GM12892 (cell line): ENCODE measurements at places on chromosomes 5 and 9.

GRCh38 chr9:127950513-127951289 lies 13.0 kb upstream of the DPM2 start:
- DNase-seq: no peak

DNA sequence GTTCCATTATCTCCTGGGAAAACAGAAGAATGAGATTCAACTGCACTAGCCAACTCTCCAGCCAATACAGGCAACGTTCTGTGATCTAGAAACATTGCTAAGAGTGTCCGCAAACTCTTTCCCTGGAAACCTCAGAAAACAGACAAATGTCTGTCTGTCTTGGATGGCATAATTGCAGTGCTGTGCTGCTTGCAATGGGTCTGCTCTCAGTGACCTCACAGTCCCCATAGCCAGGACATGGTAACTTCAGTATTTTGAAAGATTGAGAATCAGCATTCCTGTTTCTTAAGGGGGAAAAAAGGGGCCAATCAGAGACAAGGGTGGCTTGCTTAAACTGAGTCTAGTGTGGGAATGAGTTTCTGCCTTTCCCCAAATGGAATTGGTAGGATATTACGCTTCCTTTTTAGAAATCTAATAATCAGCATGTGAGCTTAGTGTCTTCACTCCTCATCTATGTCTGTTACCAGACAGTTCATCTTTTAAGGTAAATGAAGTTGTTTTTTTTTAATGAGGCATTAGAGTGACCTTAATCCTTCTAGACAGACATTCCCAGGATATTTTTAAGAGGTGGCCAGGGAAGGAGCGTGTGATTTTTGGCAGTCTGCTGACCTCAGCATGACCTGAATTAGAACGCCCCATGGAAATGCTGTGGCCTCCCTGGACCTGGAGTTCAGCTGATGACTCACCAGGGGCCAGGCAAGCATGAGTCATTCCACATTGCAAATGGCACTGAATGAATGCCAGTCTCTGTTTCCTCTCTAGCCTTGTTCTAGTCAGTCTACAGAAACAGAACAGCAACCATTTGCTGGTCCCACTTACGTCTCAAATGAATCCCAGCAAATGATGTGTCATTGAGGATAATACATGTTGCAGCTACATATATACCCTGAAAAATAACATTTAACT lies 210.2 kb upstream of the ACTBL2 start:
- DNase-seq: no peak

GRCh38 chr5:91983869-91984268 lies 600.8 kb upstream of the ARRDC3 start:
- DNase-seq: no peak

GRCh38 chr5:135230251-135230925 lies 168.6 kb downstream of the MACROH2A1 start:
- DNase-seq: no peak

DNA sequence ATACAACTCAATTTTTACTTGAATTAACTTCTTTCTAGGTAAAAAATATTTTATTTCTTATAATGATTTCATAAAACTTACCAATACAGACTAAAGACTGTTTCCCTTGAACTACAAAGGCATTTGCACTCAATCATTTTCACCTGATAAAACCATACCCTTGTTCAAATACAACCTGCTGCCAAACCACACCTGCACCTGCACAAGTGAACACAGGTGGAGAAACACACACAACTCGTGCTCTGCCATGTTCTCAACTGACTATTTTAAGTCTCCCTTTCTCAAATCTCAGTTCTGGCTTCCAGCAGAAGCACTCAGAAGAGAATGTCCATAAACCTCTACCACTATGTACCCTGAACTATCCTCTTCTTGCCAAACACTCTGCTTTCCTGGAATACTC lies 1892.1 kb downstream of the MAT2B start:
- no peak for DNase-seq

DNA sequence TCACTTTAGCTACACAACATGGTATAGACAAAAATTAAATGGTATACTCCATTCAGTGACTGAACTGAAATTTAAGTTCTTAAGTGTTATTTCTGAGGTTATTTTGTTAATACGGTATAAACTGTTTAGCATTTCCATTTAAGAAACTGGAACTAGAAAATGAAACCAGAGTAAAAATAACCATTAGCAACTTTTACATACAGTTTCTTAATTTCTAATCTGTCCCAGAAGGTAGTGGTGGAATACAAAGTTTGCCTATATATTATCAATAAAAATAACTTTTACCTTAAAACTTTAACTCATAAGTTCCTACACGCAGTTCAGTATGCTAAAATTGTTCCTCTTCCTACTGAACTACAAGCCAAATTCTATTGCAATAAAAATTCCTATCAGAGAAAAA lies 10.3 kb downstream of the GOLPH3 start:
- DNase-seq: no peak
